ENCODE measurements at places on chromosomes 11 and 22.
A peak's percentile ranks its signal among the peaks of the same experiment; 100 is the strongest.

DNA sequence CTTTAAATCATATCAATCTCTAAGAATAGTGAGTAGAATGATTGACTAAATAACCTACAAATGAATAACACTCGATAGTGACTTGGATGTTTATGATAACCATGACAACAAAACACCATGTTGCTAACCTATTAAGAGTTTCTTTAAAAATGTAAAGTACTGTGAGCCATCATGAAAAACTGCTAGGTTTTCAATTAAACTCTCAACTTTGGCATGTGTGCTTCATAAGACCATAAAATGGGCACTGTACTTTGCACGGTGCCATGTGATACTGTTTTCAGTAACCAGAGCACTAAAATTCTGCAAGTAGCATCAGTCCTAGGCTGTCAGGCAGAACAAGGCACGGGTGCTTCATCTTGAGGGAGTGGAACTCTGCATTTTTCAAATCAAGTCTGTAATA lies 96.2 kb upstream of the TRIM77 start:
- no peak for DNase-seq

DNA sequence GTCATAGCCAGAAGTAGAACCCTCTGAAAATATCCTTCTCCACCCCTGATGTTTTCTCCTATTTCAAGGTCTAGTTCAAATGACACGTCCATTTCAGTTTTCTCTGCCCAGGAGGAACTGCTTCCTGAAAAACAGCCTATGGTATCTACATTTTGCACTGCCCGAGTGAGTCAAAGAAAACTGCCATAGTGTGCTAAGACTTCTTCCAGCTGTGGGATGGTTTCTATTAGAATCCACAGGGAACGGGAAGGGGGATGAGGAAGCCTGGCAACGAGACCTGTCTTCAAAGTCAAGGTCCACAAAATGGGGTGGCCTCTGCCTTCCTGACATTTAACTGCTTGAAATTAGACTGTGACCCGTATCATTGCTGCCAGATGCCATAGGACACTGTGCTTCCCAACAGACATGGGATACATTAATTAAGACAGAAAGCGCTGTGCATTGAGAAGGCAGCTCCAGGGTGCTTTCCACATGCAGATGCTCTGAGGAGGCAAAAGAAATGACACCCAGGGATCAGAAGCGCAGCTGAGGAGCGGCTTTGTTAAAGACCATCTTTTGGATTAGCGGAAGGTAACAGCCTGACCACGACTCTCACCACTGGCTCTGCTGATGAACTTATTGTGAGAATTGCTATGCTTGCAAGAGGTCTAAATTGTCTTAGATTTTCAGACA lies 39.4 kb upstream of the NUP50 start:
- no peak for DNase-seq

DNA sequence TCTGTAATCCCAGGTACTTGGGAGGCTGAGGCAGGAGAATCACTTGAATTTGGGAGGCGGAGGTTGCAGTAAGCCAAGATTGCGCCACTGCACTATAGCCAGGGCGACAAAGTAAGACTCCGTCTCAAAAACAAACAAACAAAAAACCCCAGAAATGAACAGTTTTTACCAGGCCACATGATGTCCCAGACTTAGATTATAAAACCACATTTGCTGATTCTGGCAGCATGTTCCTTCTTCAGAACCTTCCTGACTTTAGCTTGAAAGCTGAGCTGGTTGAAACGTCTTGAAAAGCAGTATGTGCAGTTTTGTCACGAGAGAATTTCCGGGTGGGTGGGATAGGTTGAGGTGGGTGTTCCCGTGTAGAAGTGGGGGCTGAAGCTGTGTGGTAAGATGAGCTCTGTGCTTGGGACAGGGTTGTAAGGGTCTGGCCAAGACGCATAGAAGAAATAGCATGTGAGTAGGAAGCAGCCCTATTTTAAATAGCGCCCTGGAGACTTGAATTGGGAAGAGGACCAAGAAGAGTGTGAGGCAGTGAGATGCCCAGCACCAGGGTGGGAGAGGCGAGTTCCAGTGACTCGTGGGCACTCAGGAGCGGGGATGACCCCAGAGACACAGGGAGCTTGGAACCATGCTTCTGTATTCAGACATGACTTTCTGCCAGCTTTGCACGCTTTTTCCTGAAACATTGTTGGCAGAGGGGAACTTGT lies 7.6 kb downstream of the AP2A2 start:
- no peak for DNase-seq

DNA sequence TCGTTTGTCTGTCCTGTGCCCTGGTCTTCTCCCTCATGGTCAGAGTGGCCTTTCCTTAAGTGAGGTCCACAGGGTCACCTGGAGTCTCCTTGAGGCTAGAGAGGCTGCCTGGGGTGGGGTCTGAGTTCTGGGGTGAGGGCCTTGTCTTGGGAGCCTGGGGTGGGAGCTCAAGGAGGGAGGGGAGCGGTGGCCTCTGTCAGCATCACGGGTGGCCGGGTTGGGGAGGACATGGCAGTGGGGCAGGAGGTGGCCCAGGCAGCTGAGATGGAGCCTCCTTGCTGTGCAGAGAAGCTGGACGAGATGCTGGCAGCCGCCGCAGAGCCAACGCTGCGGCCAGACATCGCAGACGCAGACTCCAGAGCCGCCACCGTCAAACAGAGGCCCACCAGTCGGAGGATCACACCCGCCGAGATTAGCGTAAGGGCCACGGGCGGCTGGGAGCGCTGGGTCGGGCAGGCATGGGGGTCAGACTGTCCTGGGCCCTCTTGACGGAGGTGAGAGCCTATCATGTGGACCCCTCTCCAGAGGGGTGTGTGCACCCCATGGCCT lies 23.3 kb upstream of the ACR start:
- DNase-seq, result no peak

GRCh38 chr11:113234888-113235287 lies 79.5 kb upstream of the TTC12 start:
- DNase-seq, result no peak

- no peak for DNase-seq
These were observed 38.8 kb downstream of the PRDM11 start for GRCh38 chr11:45185228-45185729.

DNA sequence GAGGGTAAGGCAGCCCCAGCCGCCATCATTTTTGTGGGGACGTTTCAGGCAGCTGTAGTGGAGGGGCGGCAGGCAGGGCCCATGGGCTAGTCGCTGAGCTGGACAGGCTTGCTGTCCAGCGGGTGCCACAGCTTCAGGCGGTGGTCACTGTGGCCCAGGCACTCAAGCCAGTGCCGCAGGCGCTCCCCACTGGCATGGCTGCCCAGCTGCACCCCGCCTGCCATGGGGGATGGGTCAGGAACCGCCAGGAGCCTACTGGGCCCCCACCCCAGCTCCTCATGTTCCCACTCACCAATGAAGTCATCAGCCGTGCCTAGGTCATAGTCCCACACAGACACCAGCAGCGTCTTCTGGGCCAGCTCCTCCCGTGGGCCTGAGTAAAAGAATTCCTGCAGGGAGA lies 6.0 kb downstream of the NDUFV1 start:
- no peak for DNase-seq

DNA sequence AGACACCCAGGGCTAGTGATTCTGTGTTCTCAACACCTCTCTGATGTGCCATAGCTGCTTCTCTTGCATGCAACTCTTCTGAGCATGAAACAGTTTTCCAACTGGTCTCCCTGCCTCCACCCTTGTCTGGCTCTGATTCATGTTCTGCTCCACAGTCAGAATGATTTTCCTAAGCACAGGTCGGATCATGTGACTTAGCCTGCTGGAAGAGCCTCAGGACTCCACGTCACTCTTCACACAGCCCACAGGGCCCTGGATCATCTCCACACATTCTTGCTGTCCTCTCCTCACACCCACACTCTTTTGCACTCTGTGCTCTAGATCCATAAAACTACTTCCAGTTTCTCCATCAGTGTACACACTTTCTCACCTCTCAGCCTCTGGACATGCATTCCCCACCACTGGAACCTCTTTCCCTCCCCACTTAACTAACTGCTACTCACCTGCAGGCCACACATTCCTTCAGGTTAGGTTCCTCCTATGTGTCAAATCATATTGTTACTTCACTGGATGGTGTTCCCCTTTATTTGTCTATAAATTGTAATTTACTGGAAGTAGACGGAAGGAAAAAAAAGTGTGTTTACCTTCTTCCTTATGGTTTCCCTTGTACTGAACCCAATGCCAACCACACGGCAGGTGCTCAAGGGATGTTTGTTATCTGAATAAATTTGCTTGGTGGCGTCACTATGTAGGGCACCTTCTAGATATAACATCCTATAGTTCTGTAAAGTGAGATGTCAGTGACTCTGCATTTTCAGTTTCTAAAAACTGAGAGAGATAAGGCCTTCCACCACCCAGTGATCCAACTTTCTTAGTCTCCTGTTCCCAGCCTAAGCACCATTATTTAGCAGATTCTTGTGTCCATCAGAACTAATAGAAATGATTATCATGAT lies 133.7 kb downstream of the ETS1 start:
- no peak for DNase-seq

GRCh38 chr22:43000441-43001175 lies 14.3 kb downstream of the PACSIN2 start:
- DNase-seq, result peak; percentile 68

- no peak for DNase-seq
These were observed 9.5 kb downstream of the IGLL5 start for GRCh38 chr22:22897091-22897490.

DNA sequence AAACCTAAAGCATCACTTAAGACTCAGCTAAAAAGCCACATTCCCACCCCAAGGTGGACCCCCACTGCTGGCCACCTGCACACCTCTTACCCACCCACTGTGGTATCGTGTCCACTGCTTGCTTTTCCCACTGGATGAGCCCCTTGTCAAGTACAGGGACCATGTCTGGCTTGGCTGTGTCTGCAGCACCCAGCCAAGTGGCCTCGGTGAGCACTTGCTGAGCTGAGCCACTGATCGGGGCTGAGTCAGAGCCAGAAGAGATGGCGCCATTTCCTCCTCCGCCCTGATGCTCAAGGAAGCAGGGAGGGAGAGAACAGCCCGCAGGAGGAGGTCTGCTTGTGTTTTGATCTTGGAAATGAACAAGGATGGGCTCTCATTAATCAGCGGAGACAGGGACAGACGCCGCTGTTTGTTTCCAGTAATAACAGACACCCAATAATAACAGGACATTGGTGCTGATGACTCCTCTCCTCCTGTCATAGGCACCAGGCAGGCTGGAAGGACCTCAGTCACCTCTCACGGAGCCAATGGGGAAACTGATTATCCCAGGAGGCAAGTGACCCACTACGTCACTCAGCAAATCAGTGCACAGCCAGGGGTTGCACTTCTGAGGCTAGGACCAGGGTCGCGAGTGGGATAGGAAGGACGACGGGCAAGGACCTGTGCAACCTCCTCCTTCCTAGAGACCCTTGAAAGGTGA lies 85.2 kb upstream of the RTL6 start:
- DNase-seq, result no peak

- no peak for DNase-seq
These were observed 59.6 kb upstream of the ADORA2A start for GRCh38 chr22:24367841-24368240.

DNA sequence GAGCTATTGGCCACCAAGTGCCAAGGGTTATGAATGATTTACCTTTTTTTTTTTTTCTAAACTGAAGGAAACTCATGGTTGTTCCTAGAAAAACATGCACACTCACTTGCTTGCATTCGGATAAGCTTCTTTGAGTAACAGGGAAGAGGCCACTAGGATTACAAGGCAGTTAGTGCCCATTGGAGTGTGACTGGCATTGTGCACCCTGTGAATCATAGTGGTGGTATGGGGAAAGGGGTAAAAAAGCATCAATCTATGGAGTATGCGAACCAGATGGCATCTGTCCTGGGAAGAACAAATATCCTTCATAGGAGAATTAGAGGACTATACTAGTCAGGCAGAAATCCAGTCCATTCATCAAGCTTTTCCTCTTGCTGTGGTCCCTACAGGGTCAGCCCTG lies 24.2 kb downstream of the CD44 start:
- DNase-seq, result no peak

DNA sequence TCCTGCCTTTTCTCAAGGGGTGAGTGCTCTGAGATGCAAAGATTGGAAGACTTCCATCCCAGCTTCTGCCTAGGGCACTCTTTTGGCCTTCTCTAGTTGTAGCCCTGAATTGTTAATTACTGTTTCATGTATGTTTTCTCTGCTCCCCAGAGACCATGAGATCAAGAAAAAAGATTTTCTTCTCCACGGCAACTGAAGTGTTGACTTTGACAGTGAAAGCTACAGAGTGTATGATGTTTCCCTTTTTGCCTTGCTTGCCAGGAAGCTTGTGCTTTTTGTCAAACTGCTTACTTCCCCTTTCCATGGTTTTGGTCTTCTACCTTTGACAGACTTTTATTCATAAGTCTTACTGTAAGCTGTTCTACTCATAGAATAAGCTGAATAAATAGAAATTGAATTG lies 23.3 kb upstream of the EIF3D start:
- DNase-seq, result no peak

- DNase-seq, result no peak
These were observed 18.1 kb upstream of the ELF5 start for GRCh38 chr11:34531663-34532062.

DNA sequence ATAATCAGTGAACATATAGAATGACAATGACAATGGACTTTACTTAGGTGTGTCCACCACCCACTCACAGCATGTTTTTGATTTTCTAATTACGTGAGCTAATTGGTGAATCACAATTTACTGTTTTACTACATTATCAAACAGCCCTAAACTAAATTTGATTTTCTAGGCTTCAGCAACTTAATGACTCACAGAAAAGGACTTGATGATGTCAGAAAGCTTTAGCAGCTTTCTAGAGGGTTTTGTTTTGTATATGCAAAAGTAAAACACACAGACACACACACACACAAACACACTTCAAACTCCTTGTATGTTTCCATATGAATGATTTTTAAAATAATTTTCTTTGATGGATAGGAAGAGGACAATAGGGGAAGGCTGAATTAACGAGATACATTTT lies 878.6 kb upstream of the CCDC90B start:
- DNase-seq, result no peak

DNA sequence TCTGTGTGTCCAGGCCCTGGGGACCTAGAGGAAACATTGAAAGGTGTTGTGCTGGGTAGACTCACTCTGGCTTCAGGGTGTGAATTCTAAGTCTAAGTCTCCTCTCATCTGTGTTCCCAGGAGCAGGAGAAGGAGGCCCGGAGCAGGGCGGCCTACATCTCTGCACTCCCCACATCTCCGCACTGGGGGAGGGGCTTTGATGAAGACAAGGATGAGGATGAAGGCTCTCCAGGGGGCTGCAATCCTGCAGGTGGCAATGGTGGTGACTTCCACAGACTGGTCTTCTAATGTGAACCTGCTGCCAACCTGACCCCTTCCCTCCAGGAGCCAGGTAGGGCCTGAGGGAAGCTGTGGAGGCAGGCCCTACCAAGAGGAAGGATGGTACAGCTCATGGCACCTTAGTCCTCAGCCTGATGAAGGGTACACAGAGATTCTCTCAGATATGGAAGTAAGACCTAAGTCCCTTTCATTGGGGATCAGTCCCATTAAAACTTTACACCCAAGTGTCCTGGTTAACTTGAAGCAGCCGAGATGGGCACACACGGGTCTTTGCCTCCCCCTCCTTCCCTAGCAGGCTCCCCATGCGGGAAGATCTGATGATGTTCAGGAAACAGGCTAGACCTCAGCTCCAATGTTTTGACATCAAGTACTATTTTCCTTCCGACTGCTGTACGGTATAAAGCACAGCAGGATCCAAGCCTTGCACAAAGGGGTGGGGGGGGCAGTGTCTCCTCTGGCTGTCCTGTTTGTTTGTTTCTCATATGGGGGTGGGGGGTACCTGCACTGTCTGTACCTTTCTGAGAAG lies 25.0 kb downstream of the USP35 start:
- no peak for DNase-seq
